ENCODE measurements at places on chromosomes 5 and 9.
A peak's percentile ranks its signal among the peaks of the same experiment; 100 is the strongest.

DNA sequence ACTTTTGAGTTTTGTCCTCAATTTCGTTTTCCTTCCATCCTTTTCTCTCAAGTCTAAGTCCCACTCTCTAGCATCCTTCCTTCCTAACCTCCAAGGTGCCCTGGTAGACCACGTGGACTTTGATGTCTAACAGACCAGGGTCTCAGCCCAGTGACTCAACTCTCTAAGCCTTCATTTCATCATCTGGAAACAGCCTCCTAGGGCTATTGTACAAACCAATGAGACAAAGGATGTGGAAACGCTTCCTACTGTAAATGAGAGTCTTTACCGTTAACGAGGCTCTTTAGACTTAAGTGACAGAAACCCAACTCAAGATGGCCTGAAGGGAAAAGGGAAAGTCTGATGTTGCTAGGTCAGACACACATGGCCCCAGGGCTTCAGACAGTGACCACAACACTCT, 49.2 kb upstream of the CPLX2 start:
- DNase-seq: no peak

GRCh38 chr5:33588654-33589372, 148.0 kb downstream of the TARS1 start:
- peak; percentile 21 for DNase-seq

DNA sequence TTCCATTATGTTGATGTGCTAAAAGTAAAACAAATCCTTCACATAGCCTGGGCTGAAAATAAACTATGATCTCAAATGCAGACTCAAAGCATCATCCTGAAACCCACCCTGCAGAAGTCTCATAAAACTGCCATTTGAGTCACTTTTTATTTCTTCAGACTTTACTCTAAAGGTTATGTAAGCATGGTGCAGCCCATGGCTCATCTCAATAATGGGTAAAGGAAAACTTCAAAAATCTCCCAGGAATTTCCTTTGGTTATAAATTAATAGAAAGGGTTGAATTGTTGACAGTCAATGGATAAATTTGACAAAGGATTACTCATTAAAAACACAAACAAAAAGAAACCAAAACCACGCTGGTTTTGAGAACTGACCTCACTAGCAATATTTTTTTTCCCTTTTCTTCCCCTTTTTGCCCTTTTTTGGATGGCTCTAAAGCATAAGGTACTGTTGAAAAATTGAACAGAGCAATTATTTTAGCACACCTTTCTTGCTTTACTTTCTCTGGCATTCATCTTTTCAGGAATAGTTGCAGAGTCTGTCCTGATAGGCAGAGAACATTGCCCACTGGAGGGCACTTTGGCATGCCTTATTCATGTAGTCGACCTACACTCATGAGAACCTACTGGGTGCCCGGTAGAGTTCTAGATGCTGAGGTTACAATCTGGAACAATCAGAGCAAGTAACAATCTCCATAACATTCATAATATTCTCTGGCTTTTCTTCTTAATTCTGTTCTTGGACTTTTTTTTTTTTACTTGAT, 191.4 kb downstream of the TMEM167A start:
- DNase-seq: peak; percentile 23

- no peak for DNase-seq
Measured at GRCh38 chr9:76415154-76415553, 20.9 kb upstream of the RFK start.

DNA sequence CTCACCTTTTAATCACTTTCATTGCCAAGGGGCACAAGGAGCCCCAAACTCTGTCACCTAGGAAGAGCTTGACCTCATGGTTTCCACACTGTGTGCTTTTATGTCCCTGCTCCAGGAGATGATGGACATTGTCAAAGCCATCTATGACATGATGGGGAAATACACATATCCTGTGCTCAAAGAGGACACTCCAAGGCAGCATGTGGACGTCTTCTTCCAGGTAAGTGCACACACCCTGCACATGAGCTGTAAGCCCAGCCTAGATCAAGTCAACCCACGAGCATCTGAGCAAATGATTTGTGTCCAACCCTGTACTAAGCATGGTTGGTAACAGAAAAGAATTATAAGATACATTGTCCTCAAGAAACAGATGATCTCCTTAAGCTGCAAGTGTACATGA, 50.8 kb upstream of the GABRP start:
- no peak for DNase-seq

GRCh38 chr9:93183663-93184431, at the start of gene WNK2:
WNK2 (plus strand) TSS chr9:93184139; CDS start chr9:93184930, 791 bp downstream.
- peak; percentile 76 for DNase-seq

- no peak for DNase-seq
Measured at GRCh38 chr9:6098431-6098830, 83.0 kb upstream of the RANBP6 start.

GRCh38 chr9:113808391-113809358, 67.4 kb upstream of the ZNF618 start:
- DNase-seq: no peak

GRCh38 chr5:154287136-154287535, 96.6 kb downstream of the GALNT10 start:
- DNase-seq: no peak
